Adipocyte (in vitro differentiated cells): ENCODE measurements at places on chromosomes 5 and 9.

- DNase-seq, result no peak
Measured at GRCh38 chr5:34599471-34600117, 56.5 kb upstream of the RAI14 start.

- no peak for DNase-seq
Measured at GRCh38 chr5:4023753-4024335, 428.2 kb downstream of the IRX1 start.

GRCh38 chr5:483434-484140 lies 40.6 kb downstream of the EXOC3 start:
- DNase-seq, result no peak

DNA sequence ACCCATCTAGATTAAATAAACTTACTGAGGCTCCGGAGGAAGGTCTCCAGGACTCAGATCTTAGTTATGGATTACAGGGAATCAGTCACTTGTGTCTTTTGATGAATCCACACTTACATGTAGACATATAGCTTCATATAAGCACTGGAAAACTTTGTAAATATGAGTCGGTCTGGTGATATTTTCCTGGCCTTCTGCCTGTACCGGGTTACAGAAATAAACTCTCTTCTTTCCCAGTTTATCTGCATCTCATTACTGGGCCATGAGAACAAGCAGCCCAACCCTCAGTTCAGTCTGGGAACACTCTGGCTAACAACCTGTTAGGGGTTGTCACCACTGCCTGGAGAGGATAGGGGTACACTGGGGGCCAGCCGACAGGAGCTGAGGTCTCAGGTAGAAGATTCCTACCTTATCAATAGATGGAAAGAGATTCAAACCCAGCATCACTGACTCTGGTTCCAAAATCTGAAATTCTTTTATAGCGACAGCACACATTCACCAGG lies 59.1 kb downstream of the THBS4 start:
- DNase-seq, result no peak

- no peak for DNase-seq
Measured at GRCh38 chr9:98555651-98556465, 152.9 kb downstream of the GABBR2 start.

DNA sequence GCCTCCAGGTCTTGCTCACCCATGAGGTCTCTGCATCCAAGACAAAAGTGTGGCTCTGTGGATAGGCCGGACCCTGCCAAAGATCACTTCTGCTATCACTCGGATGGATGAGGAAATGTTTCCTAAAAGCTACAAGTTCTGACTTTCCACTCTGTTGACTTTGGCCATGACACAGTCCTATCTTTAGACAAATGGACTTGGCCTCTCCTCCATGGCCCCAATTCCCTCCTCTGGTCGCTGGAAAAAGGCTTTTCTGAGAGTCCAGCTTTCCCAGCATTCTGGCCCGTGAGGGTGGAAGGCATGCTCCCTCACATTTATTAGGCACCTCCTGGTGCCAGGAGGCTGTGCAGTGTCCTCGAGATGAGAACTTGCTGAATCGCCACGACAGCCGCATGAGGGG lies 83.1 kb downstream of the COL27A1 start:
- no peak for DNase-seq

GRCh38 chr5:130571076-130571475 lies 594.0 kb downstream of the HINT1 start:
- peak; percentile 83 for DNase-seq

GRCh38 chr9:77712533-77713130 lies 64.5 kb upstream of the GNA14 start:
- peak; percentile 69 for DNase-seq

GRCh38 chr5:59126708-59127573 lies 544.1 kb downstream of the RAB3C start:
- DNase-seq, result peak; percentile 14

DNA sequence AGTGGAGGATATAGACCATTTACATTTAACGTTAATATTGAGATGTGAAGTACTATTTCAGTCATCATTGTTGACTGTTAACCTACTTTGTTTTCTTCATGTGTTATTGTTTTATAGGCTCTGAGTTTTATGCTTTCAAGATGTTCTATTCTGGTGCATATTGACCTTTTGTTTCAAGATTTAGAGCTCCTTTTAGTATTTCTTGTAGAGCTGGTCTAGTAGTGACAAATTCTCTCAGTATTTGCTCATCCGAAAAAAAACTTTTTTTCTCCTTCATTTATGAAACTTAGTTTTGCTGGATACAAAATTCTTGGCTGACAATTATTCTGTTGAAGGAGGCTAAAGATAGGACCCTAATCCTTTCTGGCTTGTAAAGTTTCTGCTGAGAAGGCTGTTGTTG lies 91.3 kb downstream of the INVS start:
- no peak for DNase-seq

- DNase-seq, result no peak
Measured at GRCh38 chr5:160159991-160160792, 40.9 kb upstream of the PWWP2A start.

- DNase-seq, result no peak
Measured at GRCh38 chr9:70409280-70409679, 5.2 kb downstream of the KLF9 start.

GRCh38 chr9:87685441-87685840 lies 40.5 kb upstream of the CTSL start:
- no peak for DNase-seq

DNA sequence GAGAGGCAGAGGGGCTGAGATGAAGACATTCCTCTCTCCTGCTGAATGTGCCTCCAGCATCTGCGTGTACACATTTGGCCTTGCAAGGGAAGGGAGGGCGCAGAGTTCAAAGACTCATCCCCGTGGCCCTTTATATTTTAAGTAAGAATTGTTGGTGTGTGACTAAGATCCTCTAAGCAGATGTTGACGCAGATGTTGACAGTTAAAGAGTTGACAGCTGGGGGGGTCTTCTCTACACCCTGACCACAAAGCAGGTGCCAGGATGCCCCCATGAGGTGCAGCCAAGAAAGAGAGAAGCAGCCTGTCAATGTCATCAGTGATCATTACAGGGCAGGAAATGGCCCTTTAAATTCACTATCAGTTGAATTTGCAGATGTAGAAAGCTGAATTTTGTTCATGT lies 262.9 kb downstream of the IRX1 start:
- DNase-seq, result no peak

GRCh38 chr9:129285382-129285781 lies 107.3 kb upstream of the IER5L start:
- no peak for DNase-seq
